ENCODE measurements at places on chromosomes 16 and 17.

DNA sequence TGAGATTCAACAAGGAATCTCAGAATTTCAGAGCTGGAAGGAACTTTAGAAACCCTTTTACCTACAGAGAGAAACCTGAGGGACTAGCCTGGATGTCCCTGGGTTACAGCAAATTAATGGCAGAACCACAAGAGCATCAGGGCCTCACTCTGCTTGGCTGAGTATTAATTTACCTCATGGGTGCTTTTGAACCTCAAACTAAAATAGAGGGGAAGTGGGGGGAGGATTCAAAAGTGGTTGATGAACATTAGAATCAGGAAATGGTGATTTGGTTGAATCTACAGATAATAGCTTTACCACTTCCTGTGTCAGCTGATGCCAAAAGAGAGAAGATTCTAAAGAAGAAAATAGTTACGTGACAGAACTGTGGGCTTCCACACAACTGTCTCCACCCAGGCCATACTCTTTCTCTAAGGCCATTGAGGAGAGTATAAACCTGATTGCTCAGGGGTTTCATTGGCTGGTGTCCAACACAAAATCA, 11.3 kb upstream of the SKAP1 start:
- DNase-seq = no peak

DNA sequence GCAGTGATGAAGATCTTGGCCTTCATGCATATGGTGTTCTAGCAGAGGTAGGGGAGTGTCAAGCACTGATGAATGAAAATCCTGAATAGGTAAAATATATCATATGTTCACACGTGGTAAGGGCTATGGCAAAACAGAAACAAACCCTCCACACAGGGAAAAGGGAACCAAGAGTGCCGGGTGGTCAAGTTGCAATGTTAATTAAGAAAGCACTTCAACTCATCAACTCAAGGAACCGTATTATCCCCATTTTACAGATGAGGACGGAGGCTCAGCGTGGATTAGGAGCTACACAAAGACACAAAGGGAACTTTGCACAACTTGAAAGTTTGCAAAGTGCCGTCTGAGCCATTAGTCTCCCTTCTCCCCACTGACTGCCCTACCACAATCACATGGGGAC, 28.1 kb upstream of the MEOX1 start:
- no peak for DNase-seq

GRCh38 chr17:7932483-7932891, 481 bp downstream of the CNTROB start:
- no peak for DNase-seq

DNA sequence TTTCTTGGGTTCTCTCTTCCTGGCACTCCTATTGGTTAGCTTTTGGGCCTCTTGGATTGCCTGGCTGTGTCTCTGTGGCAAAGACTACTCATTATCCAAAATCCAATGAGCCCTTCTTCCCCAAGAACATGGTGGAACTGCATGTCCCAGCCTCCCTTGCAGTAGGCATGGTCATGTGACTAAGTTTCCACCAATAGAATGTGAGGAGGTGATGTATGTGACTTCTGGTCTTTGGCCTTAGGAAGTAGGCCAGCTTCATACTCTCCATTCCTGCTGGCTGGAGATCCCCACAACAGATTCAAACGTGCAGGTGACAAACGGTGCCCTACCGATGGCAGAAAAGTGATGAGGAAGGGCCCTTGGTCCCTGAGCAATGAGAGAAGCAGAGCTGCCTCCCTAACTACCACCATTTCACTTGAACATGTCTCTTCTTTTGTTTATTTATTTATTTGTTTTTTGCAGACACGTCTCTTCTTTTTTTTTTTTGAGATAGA, 17.3 kb upstream of the SPN start:
- DNase-seq = no peak

- DNase-seq = no peak
These were observed 40.1 kb downstream of the KLHDC4 start for GRCh38 chr16:87725596-87726235.

DNA sequence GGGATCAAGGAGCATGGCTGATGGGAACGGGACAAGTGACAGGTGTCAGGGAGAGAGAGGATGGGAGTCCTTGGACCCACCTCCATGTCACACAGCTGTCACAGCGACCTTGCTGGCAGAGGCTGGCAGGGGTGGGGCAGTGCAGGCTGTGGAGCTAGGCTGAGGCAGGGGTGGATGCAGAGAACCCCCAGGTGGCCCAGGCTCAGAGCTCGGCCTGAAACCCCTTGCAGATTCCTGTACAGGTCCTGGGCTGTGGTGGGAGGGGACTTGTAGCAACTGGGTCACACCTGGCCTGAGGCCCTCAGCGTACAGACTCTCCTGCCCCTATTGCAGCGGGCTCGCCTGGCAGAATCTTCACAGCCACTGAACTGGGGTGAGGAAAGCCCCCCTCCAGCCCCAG, 174.1 kb downstream of the NTN1 start:
- DNase-seq = no peak

GRCh38 chr17:55570391-55570790, 59.1 kb upstream of the SMIM36 start:
- DNase-seq = no peak

DNA sequence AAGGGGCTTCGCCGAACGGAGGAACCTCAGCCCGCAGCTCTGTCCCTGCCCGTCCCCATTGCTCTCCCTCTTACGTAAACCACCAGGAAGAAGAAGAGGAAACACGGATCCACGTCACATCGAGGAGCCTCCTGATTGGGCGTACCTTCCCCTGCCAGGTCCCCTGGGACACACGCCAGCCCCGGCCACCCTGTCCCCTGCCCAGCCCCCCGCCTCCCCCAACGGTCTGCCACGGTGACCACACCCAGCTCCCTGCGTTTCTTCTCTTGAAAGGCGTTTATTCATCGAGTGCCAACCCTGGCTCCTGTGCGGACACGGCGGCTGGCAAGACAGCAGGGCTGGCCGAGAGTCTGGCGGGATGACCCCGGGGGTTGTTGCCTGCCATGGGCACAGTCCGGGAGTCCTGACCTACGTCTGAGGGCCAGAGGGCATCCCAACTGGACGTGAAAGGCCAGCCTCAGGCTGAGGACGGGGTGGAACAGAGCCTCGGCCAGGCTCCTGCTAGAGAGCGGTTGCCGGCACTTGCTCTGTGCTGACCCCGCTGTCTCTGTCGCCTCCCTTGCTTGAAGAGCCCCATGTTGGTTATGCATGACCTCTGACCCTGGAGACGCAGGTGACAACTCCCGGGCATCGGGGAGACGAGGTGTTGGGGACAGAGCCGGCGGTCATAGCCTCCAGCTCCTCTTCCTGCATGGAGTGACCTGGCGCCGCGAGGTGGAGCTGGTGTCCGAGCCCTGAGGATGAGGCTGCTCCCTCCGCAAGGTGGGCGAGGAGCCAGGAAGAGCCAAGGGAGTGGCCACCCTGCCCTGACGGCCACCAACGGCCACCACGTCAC, 40.5 kb upstream of the ACSF3 start:
- DNase-seq = no peak

DNA sequence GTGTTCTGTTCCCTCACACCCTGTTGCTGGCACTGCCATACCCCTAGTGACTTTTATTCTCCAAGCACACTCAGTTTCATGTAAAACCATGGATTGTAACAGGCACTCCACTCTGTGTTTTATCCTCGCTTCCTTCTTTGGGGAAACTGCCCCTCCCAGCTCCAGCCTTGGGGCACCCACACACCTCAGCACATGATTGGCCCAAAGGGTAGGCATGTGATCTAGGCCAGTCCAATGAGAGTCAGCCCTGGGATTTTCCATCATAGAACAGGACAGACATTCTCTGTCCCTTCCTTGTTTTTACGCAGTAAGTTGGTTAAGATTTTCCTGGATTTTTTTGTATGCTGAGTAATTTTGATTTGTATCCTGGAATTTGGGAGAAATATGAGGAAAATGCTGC, 115.4 kb downstream of the C16orf95 start:
- DNase-seq = no peak

GRCh38 chr17:263271-263670, 81.8 kb upstream of the DOC2B start:
- DNase-seq = no peak

GRCh38 chr16:65989861-65990604, 376.5 kb upstream of the CDH5 start:
- no peak for DNase-seq

DNA sequence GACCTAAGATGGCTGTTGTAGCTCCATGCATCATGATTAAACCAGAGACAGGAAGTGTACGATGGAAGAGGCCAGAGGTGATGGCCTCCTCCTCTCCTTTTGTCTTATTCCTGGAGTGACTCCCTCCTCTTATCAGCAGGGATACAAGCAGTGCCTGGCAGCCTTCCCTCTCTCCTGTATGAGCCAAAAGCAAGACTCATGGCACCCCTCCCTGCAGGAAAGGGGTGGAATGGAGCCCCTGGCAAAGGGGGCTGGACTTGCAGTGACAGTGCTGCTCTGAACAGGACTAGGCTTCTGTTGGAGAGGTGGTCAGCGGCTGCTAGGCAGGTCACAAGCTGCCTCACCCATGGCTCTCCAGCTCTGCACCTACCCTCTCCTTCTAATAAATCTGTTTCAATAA, 8.4 kb downstream of the TXNL4B start:
- DNase-seq = no peak

GRCh38 chr16:23504076-23504452, 6.2 kb downstream of the GGA2 start:
- no peak for DNase-seq

DNA sequence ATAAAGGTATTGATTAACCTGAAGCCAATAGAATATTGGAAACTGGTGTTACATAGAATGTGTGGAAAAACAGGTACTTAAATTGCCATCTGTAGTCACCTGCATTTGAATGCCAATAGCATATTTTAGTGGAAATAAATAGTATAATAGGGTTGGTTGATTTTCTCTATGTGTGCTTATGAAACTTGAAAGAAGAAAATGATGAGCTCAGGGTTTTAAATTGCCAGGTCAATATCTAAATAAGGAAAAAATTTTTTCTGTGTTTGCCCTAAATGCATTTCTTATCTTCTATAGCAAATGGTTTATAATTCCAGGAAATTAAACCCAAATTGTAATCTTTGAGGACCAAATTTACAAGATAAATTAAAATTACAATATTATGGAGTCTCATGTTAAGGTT, 626.6 kb downstream of the CDH8 start:
- DNase-seq = no peak

- no peak for DNase-seq
These were observed 1.4 kb downstream of the VKORC1 start for GRCh38 chr16:31093132-31093703.

GRCh38 chr16:28932339-28933141, 769 bp downstream of the CD19 start:
- DNase-seq = no peak

DNA sequence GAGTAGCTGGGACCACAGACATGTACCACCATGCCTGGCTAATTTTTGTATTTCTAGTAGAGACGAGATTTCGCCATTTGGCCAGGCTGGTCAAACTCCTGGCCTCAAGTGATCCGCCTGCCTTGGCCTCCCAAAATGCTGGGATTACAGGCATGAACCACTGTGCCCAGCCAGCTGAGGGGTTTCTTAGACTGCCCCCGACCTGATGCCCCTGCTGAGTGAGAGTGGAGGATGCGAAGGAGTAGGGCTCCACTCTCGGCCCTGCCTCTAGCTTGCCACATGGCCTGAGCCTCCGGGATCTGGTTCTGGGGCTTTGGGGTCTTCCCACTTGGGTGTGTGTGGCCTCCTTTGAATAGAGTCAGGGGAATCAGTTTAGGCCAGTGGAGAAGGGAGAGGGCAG, 11.0 kb downstream of the GPR179 start:
- DNase-seq = no peak

DNA sequence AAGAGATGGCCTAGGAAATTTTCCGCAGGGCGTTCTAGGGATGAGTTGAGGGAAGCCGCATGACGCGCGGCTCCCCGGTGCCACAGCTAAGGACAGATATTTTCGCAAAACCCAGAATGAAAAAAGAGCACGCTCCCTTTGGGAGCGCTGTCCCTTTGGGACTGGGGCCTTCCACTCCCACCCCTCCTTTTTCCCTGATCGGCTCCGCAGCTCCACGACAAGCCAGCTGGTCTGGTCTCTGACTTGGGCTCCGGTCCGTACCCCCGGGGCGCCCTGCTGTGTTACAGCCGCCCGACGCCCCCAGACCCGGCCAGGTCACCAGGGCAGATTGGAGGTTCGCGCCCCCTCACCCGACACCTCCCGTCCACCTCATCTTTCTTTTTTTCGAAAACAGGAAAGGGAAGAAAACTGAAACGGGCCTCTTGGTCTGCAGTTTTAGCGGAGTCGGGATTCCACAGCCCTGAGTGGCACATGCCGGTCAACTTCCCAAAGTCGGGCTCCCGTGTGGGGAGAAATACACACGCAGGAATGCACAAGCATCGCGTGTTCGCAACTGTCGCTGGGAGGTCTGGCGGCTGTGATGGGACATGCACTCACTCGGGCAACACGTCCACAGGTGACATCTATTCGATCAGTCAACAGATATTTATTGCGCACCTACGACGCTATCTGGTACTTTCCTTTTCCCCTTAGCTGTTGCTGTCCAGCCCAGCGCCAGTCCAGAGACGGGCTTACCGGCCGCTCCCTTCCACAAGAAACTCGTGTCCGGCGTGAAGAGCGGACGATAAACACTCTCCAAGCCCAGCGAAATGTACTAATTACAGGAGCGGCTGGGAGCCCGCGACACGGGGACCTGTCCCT, 3.9 kb upstream of the SOX9 start:
- no peak for DNase-seq

GRCh38 chr17:9032151-9032550, 10.8 kb downstream of the NTN1 start:
- DNase-seq = no peak

DNA sequence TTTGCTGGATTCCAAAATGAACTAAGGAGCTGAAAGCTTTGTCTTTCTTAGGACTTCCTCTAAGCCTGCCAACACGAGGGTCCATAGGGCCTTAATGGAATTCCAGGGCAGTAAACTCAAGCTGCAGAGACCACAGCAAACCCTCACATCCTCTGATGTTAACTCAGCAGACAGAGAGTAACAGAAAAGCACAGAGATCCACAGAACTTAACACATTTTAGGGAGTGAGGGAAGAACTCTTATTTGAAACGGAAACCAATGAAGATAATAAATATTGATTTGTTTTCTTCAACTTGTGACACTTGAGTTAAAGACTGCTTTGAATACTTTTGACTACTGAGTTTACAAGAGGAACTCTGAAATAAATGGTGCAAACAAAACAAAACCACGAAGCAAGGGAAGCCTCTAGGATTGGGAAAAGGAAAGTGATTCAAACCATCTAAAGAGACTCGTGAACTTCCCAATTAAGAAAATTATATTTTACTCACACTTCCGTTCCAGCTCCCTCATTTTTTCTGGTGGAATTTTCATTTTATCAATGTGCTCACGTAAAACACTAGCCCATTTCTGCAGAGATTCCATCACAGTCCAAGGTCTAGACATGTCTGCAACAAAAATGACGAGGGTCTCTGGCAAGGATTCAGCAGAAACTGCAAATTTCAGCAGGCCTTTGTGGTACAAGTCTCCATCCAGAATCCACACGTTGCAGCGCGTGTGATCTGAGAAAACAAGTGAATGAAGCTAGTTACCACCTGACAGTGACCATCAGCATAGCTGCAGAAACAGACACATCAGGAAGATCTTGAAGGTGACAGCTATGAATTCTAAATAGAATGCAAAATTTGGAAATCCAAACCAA, 9.2 kb downstream of the DYNC1LI2 start:
- no peak for DNase-seq

Data from urinary bladder (tissue), 4 donors.